ENCODE measurements at places on chromosomes 12 and 14.

- peak; percentile 45 for DNase-seq
These were observed 1.1 kb downstream of the ATXN2 start for GRCh38 chr12:111597831-111598636.

DNA sequence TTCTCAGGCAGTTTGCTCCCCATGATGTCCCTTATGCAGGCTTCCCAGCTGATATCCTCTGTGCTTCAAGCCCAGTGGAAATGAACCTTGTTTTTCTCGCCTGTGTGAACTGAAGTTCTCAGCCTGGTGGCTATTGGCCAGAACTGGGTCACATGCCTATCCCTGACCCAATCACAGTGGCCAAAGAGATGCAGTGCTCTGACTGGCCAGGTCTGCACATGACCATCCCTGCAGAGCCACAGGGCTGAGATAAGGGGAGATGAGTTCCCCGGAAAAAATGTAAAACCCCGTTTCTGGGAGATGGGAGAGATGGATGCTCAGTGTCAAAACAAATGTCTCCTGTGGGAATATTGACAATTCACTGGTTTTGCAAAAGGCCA lies 34.7 kb upstream of the FZD10 start:
- DNase-seq: no peak

- no peak for DNase-seq
These were observed 668 bp downstream of the MRPS35 start for GRCh38 chr12:27711317-27711682.

DNA sequence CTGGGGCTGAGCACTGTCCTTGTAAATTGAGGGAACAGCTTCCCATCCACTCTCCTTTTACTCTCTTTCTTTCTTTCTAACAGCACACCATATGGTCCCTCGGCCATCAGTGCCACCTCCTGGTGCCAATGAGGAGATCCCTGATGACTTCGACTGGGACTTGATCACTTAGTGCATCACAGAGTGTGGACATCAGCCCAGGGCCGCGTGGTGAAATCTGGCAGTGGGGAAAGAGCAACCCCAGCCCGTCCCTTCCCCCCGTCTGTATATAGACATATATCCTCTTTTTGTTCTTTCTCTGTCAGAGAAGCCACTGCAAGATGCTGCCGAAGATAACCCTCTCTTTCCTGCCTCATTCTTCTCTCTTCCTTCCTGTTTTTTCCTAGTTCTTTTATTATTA lies 13.5 kb downstream of the C3AR1 start:
- no peak for DNase-seq

DNA sequence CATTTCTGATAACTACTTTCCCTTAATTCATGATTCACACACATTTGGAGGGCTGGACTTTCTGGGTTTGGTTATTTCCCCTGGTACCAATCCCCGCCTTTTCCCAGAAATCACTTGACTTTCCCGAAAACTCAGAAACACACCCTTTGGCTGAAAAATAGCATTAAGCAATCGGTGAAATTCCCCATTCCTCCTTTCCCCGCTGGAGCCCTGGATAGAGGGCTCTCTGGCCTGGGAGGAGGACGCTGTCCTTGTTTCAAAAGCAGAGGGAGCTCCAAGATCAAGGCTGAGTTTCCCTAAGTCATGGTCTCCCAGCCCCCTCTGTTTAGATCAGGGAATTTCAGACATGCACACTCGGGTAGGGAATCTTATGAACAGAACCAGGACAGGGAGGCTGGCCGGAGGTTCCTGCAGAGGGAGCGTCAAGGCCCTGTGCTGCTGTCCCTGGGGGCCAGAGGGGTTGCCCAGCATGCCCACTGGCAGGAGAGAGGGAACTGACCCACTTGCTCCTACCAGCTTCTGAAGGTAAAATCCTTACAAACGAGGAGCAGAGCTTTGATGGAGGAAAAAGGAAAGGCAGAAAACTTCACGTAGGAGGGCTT lies at the start of gene C1S:
Gene C1S, plus strand, starts transcription at position 366 of the 602 bp plus-strand sequence. CDS start 1,195 bp downstream, outside the sequence.
- peak; percentile 42 for DNase-seq

- no peak for DNase-seq
These were observed 42.5 kb upstream of the PPM1H start for GRCh38 chr12:62977418-62977817.

- no peak for DNase-seq
These were observed 173.1 kb downstream of the DUSP6 start for GRCh38 chr12:89179245-89179644.

DNA sequence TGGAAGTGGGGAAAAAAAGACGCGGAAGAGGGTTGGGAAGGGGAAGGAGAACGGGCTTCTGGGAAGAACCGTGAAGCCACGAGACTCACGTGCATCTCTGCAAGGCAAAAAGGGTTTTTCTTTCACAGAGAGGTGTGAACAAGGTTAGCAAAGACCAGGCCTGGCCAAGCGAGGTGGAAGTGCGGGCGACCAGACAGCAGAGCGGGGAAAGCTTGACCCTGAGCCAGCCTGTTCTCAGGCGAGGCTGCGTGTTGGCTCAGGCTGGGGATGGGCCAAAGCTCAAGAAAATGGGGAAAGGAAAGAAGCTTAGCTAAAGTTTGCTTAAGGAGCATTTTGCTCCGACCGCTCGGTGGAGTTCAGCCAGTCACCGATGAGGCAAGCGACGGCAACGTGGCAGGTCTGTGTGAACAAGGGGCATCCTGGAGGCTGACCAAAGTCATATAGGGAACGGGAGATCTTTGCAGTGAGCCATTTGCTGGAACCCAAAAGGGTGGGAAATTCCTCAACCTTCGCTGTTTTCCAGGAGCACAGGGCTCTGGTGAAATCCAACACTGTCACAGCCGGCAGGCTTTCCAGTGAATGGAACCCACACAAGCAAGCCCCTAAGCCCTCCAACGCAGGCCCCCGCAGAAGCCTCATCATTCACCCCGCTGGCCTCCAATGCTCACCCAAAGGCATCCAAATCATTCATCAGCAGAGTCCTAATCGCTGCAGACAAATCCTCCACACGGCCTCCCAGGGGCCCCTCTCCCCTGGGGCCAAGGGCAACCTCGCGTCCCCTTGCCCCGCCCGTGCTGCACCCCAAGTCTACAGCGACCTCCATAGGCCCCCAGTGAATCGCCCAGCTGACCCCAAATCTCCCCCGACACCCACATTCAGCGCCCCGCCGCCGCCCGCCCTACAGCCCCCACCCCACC lies 754 bp downstream of the ZNF605 start:
- DNase-seq: no peak

- DNase-seq: no peak
These were observed 14.3 kb upstream of the PTGER2 start for GRCh38 chr14:52299692-52300278.

DNA sequence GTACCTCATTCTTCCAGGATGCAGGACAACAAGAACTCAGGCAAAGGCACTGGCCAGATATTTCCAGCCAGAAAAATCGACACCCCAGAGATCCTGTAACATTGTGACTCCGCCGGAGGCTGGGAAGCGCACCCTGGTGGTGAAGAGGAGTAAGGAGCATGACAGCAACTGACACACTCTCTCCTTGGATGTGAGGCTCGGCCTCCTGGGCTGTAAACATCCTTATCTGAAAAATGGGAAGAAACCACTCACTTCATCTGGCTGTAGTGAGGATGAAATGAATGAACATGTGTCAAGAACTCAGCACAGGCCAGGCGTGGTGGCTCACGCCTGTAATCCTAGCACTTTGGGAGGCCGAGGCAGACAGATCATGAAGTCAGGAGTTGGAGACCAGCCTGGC lies 27.5 kb downstream of the TCHP start:
- DNase-seq: peak; percentile 59

DNA sequence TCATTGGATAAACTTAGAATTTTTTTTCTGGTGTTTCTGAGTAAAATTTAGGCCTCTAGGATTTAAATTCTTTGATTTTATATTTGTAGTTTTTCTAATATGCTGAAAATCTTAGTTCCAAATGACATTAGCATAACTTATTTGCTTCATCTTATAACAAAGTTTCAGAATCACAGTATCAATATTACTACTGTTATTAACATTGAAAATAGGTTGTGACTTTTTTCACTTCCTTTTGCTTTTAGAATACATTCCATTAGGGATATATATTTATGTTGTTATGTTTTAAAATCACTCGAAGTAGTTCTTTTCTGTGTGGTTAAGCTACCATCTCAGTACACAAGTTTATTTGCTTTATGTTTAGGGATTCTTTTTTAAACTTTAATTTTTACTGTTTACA lies 12.8 kb downstream of the RAB3IP start:
- no peak for DNase-seq

- peak; percentile 66 for DNase-seq
These were observed 1.3 kb downstream of the TRIM9 start for GRCh38 chr14:51093371-51094281.

DNA sequence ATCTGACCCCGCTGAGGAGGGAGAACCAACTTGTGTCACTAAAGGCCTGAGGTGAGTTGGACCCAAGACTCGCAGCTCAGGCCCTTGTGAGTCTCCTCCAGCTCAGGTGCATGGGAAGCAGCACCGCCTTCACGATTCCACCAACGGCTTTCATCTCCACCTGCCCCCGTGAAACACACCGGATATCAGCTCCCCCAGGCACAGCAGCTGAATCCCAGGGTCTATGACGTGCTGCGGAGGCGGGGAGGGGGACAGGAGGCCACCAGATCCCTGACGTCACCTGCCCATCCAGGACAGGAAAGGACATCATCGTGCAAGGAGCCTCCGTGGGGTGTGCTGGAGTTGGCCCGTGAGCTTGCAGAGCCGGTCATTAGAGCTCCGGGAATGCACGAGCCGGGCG lies 18.5 kb upstream of the SFSWAP start:
- DNase-seq: no peak

DNA sequence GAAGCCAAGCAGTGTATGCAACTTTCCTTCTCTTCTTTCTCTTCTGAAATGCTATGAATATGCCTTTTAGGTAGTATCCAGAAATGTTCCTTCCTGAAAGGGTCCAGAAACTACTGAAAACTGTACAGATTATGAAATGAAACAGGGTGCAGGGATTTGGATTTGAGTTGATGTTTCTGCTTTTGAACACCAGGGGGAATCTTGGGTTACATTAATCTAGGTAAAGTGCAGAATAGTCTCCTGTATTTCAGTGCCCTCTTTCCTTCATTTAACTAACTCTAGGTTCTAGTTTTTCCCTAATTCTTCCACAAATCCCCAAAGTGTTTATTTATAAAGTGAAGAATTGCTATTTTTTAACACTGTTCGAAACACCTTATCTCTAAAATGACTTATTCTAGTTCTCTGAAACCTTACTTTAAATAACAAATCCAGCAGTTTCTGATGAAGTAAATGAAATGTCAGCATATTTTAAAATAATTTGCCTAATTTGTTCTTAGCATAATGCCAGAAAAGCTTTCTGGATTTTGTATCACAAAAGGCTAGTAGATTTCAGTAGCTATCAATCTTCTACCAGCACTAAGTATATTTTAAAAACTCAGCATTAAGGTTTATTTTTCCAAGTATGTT lies 111.9 kb downstream of the LRRK2 start:
- DNase-seq: no peak

- DNase-seq: no peak
These were observed 672 bp upstream of the SCFD1 start for GRCh38 chr14:30621354-30621939.

DNA sequence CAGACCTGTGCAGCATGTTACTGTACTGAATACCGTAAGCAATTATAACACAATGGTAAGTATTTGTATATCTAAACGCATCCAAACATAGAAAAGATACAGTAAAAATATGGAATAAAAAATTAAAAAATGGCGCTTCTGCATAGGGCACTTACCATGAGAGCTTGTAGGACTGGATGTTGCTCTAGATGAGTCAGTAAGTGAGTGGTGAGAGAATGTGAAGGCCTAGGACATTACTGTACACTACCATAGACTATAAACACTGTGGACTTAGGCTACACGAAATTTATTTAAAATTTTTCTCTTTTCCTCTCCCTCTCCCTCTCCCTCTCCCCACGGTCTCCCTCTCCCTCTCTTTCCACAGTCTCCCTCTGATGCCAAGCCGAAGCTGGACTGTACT lies 194.5 kb upstream of the CDKN3 start:
- no peak for DNase-seq

DNA sequence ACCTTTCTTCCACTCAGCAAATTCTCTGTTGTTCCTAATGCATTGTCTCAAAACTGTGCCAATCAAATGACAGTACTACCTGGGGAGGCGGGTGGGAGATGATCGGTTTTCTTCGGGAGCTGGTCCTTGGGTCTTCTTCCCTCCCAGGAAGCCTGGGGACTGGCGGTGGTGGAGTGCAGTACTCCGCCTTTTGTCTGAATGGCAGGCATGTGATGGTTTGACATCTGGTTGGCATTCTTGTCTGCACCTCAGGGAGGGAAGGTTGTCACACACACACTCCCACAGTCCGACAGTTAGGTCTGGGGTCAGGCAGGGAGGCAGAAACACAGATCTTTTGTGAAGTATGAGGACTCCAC lies 114.8 kb downstream of the SNAPC1 start:
- no peak for DNase-seq

- DNase-seq: no peak
These were observed 174.3 kb upstream of the PWP1 start for GRCh38 chr12:107511292-107511691.

- DNase-seq: no peak
These were observed 491 bp upstream of the CLEC6A start for GRCh38 chr12:8455271-8455670.

DNA sequence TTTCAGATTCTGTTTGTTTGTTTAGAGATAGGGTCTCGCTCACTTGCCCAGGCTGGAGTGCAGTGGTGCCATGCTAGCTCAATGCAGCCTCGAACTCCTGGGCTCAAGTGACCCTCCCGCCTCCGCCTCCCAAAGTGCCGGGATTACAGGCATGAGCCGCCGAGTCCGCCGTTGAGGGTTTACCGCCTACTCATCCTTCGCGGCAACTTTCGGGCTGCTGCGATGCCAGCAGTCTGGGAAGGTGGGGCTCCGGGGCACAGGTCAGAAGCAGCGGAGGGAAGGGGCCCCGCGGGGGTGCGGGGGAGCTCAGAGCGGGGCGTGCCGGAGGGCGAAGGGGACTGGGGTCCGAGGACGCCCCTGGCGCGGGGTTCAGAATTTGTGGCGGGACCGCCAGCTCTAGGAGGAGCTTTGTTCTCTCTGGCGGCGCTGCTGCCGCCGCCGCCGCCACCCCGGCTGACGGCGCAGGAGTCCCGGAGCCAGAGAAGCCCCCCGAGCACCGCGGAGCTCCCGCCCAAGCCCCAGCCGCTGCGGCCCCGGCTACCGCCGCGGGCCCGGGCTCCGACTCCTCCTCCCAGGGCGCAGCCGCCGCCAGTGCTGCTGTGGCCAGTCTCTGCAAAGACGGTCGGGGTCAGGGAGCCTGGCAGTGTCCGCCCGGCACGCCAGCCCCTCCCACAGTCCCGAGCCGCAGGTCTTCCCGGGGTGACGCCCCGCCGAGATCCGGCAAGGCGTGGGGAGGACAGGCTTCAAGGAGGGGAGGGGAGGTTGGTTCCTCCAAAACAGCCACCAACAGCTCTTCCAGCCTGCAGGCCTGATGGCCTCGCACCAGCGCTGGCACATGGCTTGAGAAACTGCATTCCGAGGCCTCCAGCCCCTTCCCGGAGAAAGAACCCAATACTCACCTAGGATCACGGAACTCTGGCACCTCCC lies 10.9 kb upstream of the KRT77 start:
- DNase-seq: peak; percentile 65
